ENCODE measurements at places on chromosomes 13 and 19. TPM values are rescaled to one million over a fixed set of nuclear protein-coding genes. Genes with fewer than 3 reads are reported as not detected.

SMIM44 gene
- not detected for total RNA-seq

RFXANK gene
- 57.7 TPM for total RNA-seq

PLVAP gene
- total RNA-seq, result 3.6 TPM

EDNRB gene
- total RNA-seq, result 1.7 TPM

OR7A5 gene
- total RNA-seq, result not detected

CYP2A6 gene
- not detected for total RNA-seq
